ENCODE measurements at places on chromosomes 2 and 18. TPM values are rescaled to one million over a fixed set of nuclear protein-coding genes. Genes with fewer than 3 reads are reported as not detected.

Gene RNF152
- 13.0 TPM for polyA plus RNA-seq

Gene ALPP
- not detected for polyA plus RNA-seq

Gene DYNAP
- 0.08 TPM for polyA plus RNA-seq

Gene GLS
- polyA plus RNA-seq = 370 TPM

Gene ARL4C
- 51.6 TPM for polyA plus RNA-seq

Gene IKZF2
- polyA plus RNA-seq = 9.4 TPM

Gene FAM124B
- 2.6 TPM for polyA plus RNA-seq

Gene TMEM163
- polyA plus RNA-seq = 1.6 TPM

Gene CHRNA1
- polyA plus RNA-seq = 3.7 TPM

Gene GNAL
- 4.9 TPM for polyA plus RNA-seq

Gene ERFE
- 7.2 TPM for polyA plus RNA-seq

Gene RAPGEF4
- polyA plus RNA-seq = 13.4 TPM

Gene XDH
- polyA plus RNA-seq = 0.50 TPM
